ENCODE measurements at places on chromosomes 4 and X.

DNA sequence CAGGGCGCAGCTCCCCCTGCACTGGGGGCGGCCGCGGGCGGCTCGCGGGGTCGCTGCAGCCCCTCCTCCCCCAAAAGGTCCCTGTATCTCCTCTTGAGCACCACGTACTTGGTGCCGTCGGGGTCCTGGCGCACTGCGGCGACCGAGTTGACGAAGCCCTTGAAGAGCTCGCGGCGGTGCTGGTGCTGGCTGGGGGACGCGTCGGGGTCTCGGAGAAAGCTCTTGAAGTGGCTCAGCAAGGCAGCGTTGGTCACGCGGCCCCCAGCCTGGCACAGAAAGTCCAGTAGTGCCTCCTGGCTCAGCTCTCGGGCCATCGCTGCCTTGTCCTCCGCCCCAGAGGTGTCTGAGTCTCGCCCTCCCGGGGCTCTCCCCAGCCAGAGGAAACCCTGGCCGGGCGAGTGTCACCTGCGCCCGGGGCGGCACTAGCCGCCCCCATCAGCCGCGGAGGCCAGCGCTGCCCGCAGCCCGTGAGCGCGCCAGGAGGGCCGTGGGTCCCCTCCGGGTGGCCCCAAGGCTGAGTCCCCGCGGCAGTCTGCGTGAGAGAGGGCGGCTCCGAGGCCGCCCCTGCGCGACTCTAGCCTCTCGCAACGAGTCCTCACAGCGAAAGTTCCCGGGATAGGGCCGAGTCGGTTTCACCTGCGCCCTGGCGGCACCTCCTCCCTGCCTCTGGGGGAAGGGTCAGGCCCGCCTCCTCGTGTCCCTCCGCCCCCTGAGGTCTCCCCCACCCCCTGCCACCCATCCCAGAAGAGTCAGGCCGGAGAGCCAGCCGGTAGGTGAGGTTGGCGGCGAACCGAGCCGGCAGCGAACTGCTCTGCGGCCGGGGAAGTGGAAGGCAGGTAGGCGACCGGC, at the start of gene SOWAHB:
Gene SOWAHB (minus strand): TSS at position 609 of the 849 bp plus-strand sequence. CDS start 295 bp downstream, at position 314.
- DNase-seq, result peak; percentile 66

- DNase-seq, result peak; percentile 94
Measured at GRCh38 chr4:1309261-1310010, 19.7 kb downstream of the MAEA start.

GRCh38 chr4:128737098-128737513, 72.4 kb upstream of the JADE1 start:
- DNase-seq, result no peak

GRCh38 chr4:55424791-55425190, 29.0 kb downstream of the TMEM165 start:
- no peak for DNase-seq

GRCh38 chr4:76546759-76547742, 112.0 kb downstream of the SHROOM3 start:
- DNase-seq, result peak; percentile 35

DNA sequence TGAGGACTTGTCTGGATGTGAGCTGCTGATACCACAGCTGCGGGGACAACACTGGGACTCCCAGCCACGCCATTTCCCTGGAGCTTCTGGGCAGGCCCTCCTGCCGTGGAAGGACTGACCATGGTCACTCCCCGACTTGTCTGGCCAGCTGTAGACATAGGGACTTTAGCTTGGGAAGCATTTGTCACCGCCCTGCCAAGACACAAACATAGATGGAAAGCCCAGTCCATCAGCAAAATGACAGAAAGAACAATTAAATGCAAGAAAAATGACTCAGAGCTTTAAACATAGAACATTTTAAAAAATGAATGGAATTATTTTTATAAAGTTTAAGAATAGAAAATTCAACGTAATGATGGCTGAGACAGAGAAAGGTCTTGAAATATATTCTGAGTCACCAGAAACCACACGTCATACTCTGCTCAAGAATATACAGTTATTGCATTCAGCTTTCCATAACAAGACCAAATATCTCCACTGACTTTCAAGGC, 107.6 kb upstream of the CBR4 start:
- no peak for DNase-seq

- no peak for DNase-seq
Measured at GRCh38 chr4:19711871-19712270, 539.8 kb upstream of the SLIT2 start.

DNA sequence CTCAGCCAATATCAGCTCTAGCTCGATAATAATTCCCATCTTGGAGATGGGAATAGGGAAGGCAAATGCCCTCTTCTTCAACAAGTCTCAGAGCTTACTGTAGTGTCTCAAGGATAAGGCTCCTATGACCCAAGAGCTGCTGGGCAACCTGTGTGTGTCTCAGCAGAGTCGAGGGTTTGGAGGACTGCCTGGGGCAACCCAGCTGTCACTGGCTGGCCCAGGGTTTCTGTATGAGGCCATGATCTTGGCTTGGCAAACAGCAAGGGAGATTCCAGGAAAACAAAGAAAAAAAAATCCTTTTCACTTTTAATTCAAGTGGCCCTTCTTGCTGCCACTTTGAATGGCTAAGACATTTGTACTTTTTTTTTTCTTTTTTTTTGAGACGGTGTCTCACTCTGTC, 34.4 kb downstream of the TMSB4X start:
- no peak for DNase-seq

DNA sequence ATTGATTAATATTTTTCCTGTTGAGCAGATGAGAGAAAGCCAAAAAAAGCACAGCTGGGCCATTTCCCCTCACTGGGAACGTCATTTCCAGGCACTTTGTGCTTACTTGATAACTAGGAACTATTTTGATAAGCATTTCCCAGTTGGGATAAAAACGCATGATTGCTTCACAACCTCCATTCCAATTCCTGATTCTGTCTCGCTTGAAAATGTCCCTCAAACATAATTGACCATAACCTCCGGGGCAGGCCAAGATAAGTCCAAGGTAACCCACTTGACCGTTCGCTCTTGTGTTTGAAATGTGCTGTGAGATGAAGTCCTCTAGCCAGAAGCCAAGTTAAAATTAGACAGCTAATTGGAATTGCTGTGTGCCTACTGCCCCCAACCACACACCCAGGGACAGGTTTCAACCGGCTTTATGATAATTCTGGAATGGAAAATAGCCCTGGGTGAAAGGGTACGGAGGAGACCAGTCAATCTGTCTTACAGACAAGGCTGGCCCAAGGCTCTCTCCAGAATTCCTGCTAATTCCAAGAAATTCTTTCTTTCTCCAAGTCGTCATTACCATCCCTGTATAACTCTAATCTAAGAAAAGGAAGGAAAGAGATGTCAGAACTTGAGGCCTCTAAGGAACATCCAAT, 137.1 kb downstream of the MID1 start:
- peak; percentile 23 for DNase-seq

- no peak for DNase-seq
Measured at GRCh38 chr4:54308110-54308509, 79.0 kb downstream of the PDGFRA start.

DNA sequence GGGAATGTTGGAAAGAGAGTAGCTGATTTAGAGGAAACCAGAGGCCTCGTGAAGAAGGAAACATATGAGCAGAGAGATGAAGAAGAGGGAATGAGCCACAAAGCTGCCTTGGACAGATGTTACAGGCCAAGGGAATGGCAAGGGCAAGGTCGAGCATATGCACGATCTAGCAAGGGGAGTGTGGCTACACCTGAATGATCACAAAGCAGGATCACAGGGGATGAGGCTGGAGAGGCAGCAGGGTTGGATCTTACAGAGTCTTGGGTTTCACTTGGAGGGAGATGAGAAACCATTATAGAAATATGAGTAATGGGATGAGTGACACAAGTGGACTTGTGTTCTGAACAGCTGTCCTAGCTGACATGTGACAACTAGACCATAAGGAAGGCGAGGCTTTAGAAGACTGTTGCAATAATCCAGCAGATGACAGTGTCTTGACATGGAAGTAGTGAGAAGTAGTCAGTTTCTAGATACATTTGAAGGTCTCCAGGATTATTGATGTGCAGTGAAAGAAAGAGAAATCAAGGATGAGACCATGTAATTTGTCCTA, 58.7 kb downstream of the RASGEF1B start:
- no peak for DNase-seq

- DNase-seq, result no peak
Measured at GRCh38 chrX:20230406-20230805, 36.3 kb downstream of the RPS6KA3 start.

DNA sequence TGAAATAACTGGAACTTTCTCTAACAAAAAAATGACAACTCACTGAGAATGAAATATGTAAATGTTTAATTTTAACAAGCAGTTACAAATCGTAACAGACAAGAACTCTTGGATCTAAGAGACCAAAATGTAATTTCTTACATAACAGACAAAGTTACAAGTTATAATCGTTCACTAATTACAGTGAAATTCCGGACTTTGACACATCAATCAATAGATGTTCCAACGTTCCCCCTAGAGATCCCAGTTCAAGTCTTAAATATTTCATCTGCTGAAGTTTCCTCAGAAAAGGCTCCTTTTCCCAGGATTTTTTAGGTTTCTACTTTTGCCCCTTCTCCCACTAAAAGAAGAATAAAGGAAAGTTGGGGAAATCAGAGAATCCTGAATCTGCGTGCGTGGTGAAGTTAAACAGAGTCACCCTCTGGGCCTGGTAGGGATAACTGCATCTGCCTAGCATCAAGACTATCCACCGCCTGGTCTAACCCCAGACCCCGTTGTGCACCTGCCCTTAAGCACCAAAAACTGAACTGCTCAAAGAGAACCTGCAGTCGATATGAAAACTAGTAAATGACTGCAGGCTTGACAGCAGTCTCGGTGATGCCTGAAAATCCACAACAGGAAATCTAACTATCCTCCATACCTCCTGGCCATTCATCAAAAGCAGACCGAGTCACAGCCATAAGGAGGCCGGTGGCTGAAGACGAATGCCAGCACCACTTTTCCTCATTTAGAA, 2.3 kb downstream of the IRF2 start:
- no peak for DNase-seq

DNA sequence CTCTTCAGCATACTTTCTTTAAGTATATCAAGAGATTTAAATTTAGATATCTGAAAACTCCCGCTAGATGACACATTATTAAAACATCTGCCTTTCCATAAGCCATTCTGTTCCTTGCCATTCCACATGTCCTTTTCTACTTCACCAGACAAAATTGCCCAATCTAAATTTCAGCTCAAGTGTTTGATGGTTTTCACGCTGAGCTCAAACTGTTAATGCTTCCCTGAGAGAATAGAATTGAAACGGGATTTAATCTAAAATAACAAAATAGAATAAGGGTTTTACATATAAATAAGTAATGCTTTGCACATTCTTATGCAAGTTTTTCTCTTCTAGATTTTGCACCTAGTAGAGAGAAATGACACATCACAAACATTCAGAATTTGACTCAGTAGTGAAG, 764.5 kb upstream of the TENM3 start:
- no peak for DNase-seq

- DNase-seq, result no peak
Measured at GRCh38 chr4:10608501-10609219, 75.9 kb downstream of the CLNK start.

DNA sequence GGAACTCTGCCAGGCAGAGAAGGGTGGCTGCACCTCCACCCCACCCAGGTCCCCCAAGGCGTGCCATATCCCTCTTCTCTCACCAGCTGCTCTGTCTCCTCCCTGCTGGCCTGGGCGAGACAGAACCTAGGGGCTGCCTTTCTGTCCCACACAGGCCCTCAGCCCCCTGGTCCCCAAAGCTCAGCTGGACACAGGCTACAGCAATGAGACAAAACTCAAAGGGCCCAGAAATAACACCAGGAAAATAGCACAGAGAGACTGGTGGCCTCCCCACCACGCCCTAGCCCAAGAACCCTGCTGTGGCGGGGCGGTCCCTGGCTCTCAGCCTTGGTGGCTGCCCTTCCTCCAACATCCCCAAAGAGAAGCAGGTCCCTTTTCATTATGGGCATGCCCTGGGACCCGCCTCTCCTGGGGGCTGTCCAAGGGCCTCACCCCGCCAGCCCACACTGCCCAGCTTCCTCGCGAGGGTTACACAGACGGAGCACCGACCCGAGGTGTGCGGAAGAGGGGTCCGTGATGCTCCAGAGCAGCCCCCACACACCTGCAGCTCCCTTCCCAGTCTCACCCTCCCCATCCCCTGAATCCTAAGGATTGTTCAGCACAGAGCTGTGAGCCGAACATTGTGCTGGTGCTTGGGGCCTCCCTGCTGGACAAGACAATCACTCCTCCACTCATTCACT, 67.7 kb upstream of the HMX1 start:
- no peak for DNase-seq

DNA sequence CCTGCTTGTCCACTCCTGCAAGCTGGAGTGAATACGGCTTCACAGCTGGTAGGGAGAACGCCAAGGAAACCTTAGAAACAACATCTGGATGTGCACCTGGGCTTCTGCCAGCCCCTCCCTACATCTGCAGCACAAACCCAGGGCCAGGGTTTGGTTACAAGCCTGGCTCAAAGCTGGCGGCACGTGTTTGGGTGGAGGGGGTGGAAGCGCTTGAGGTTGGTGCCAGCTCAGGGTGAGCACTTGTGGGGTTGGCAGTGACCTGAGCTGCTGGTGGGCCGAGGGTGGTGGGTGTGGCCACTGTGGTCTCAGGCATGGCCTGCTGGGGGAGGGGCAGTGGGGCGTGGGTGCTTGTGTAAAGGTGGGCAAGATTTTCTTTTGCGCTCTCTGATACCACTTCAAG, 15.6 kb downstream of the ELF4 start:
- no peak for DNase-seq

GRCh38 chr4:128228845-128229795, 58.5 kb downstream of the PGRMC2 start:
- no peak for DNase-seq

GRCh38 chr4:10758906-10759305, 74.3 kb upstream of the CLNK start:
- no peak for DNase-seq

DNA sequence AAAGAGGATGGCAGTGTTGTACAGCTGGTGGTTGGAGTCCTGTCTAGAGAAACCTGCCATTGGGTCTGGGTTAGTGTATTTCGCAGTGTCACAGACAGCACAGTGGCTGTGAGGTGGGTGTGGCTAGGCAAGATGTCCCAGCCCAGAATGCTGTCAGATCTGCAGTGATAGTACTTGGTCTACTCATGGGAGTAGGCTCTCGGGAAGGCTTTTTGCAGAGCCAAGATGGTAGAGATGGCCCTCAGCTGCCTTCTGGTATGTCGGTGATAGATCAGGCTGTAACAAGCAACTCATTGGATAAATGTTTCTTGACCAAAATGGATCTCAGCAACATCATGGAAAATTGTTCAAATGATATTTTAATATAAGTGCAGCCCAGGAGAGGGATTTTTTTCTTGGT, 84.3 kb upstream of the WDR1 start:
- no peak for DNase-seq

DNA sequence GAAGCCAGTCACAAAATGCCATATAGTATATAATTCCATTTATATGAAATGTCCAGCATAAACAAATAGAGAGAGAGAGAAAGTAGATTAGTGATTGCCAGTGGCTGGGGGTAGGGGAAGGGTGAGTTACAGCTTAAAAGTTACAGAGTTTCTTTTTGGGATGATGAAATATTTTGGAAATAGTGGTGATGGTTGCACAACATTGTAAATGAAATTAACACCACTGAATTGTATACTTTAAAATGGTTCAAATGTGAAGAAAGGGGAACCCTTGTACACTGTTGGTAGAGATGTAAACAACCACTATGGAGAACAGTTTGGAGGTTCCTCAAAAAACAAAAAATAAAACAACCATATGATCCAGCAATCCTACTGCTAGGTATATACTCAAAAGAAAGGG, 131.2 kb upstream of the GPC4 start:
- no peak for DNase-seq
